ENCODE measurements at places on chromosomes 2 and 18.

GRCh38 chr2:21715887-21716286 lies 592.1 kb downstream of the TDRD15 start:
- DNase-seq = no peak

GRCh38 chr2:148967578-148967977 lies 70.9 kb upstream of the LYPD6B start:
- no peak for DNase-seq

- DNase-seq = peak; percentile 16
Measured at GRCh38 chr2:36369163-36369562, 13.6 kb downstream of the CRIM1 start.

DNA sequence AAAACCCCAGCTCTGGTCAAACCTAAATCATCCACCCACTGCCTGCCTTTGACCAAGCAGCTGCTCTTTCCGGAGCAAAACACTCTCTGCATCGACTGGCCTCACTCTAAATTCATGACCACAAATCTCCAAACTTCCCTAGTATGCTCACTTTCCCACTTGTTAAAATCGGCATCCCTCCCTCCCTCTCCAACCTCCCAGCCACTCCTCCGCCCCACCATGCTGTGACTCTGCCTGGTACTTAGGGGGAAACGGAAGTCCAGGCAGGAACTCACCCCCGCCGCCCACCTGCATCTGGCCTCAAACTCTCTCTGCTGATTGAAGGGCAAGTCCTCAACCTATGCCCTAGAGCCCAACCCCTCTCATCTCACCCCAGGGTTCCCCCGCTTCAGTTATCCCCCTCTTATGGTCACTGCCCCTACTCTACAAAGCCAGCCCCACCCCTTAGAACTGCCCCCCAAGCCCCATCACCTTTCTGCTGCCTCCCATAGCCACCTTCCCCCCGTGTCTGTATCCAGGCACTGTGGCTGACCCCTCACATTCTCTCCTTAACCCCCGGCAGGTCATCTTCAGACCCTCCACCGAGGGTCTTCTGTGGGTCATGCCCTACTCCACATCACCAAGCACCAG lies 3.8 kb upstream of the ADRA2B start:
- DNase-seq = no peak

DNA sequence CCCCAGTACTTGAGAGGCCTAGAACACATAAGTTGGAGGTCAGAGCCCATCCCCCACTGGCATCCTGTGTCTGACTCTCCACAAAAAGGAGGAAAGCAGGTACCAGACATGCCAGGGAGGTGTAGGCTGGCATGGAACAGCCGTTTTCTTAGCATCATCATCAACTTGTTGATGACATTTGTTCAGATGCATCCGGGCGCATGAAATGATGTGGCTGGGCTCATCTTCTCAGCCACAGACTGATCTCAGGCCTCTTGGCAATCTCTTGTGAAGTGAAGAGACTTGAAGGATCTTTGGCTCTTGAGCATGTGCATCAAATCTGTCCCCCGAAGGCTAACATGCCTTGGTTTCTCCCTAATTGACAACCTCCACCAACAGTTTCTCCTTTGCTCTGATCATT lies 243.3 kb downstream of the TSN start:
- no peak for DNase-seq

- DNase-seq = no peak
Measured at GRCh38 chr2:26576565-26577441, 64.4 kb downstream of the CIB4 start.

DNA sequence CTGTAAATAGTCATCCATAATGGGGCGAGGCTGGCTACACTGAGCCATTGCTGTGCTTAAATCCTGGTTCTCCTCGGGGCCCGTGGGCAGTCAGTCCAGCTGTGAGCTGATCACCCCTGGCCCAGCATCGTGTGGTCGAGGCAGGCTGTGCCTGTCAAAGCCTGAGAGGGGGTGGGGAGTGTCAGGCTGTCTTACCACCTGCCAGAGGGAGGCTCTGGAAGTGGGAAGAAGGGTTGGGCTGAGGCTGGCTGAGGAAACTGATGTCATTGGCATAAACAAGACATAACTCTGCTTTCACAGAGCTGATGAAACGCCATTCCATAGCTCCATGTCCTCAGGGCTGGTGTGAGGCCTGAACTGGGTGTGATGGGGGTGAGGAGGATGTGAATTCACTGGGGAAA lies 49.7 kb downstream of the KLHL29 start:
- DNase-seq = peak; percentile 58
